Natural killer cell (primary cell): ENCODE measurements at places on chromosomes 1 and 21. TPM values are rescaled to one million over a fixed set of nuclear protein-coding genes. Genes with fewer than 3 reads are reported as not detected.

CBR3 gene
- 1.2 TPM for total RNA-seq

DNA sequence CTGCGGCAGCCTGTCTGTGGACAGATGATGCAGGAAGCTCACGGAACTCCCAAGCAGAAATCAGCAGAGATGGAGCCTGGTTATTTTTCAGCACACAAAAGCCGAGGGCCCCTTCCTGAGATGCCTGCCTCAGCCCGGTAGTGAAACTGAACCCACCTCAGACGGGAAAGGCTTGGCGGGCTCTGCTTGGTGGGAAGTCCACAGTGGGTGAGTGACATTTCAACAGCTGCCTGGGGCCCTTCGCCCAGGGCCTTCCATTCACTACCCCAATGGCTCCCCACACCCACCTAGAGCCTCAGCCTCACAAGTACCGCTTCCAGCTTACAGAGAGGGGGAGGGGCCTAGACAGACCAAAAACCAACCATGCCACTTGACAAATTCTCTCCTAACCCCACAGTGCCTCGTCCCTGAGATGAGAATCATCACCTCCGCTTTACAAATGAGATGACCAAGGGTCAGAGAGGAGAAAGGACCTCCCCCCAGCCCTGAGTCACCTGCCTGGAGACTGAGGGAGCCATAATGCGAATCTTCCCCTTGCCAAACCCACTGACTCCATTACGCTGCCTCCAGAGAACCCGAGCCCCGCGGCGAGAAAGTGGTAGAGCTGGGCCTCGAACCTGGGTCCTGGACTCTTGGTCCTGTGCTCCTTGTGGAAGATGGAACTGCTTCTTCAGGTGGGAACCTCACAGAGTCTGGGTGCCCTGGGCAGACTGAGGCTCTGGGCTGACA, 3.4 kb upstream of the ECE1 start:
- peaks cover 83% of the 10 kb centered on the region for H3K4me1 ChIP-seq
- peak overlapping the region; percentile 23 for H3K4me3 ChIP-seq
- H3K27me3 ChIP-seq: no peaks in the 10 kb centered on the region
- no peaks in the 10 kb centered on the region for H3K36me3 ChIP-seq

MPZ gene
- total RNA-seq: 8.7 TPM

DNA sequence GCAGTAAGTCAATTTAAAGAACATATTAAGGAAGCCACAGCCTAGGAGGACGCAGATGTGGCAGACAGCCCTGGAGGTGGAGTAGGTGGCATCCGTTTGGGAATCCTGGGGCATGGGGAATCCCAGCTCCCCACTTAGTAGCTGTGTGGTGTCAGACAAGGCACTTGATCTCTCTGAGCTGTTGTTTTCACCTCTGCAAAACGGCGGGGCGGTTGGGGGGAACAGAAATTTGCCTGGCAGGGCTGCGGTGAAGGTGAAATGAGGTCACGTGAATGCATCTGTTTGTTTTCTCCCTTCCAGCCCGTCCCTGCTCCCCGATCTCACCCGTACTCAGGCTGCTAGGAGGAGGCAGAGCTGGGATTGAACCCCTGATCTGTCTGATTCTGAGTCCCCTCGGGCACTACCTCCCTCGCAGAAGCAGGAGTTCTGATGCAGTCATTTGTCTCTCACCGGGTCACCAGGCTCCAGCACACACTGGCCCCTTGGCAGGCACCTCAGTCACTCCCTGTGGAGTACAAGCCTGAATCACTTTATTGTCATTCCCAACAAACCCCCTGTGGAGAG, 2.2 kb upstream of the LAPTM5 start:
- H3K4me3 ChIP-seq: no peak overlapping the region
- DNase-seq: peak; percentile 87
- H3K27me3 ChIP-seq: no peaks in the 10 kb centered on the region
